ENCODE measurements at places on chromosomes 6 and 20.

GRCh38 chr6:28315628-28316027 is 20.3 kb downstream of the ZSCAN31 start:
- DNase-seq = no peak

- DNase-seq = no peak
These were observed 1.3 kb upstream of the SDCBP2 start for GRCh38 chr20:1330075-1330830.

- no peak for DNase-seq
These were observed 38.0 kb upstream of the MDGA1 start for GRCh38 chr6:37735722-37736121.

- no peak for DNase-seq
These were observed 258.3 kb upstream of the PMEPA1 start for GRCh38 chr20:57968120-57968519.

GRCh38 chr20:41101660-41102059 is 35.7 kb upstream of the PLCG1 start:
- DNase-seq = no peak
